ENCODE measurements at places on chromosomes 1 and 21.

GRCh38 chr1:244705261-244706234 is 52.6 kb downstream of the DESI2 start:
- no peak for DNase-seq

DNA sequence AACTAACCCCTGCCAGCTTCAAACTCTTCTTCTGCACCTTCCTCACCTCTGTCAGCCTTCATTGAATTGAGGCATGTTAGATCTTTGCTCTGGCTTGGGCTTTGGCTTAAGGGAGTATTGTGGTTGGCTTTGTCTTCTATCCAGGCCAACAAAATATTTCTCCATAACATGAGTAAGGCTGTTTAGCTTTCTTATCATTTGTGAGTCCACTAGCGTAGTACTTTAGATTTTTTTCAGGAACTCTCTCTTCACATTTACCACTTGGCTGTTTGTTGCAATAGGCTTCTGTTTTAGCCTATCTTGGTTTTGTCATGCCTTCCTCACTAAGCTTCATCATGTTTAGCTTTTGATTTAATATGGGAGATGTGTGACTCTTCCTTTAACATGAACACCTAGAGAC is 417.5 kb downstream of the NCAM2 start:
- no peak for DNase-seq

DNA sequence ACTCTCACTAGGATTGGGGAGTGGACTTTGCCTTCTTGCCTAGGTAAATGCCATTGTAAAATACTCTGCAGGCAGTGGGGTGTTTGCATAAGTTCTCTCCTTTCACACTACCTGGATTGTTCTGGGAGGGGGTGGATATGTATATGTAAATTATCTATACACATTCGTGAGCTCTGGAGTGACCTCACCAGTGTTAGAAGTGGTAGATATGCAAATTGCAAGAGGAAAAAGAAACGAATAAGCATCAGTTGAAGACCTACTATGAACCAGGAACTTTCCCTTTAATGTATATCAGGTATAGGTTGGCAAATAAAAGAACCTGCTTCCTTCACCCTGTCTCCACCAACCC is 1.5 kb upstream of the ARHGEF11 start:
- DNase-seq: no peak

DNA sequence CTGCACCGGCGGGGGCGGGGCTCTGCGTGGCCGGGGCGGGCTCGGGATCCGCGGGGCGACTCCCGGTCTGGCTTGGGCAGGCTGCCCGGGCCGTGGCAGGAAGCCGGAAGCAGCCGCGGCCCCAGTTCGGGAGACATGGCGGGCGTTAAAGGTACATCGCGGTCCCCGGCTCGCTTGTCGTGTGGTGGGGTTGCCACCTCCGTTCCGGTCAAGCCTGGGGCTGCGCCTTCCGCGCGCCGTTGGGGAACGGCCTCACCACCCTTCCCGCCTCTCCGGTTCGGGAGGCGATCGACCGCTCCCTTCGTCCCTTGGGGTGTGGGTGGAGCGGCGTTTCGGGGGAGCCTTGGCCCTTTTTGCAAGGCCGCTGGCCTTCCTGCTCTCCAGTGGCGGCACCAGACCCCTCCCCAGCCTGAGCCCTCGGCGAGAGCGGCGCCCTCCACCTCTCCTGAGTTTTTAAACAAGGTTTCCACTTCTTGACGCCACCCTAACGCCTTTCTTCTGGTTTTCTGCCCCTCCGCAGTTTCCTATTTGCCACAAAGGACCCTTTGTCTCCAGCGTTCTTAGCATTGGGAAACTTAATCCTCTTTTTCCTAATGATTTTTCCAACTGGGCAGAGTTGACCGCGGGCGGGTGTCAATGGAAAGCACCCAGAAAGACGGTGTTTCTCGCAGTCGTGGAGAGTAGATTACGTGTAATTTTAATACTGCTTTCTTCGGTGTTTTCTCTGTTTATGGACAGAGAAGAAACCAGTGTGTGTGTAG is at the start of the genes LEPR and LEPROT:
Gene LEPR (plus strand): TSS at position 79 of the 761 bp plus-strand sequence. CDS start 144,898 bp downstream, outside the sequence.
Gene LEPROT (plus strand): TSS at position 79 of the 761 bp plus-strand sequence. CDS start 57 bp downstream, at position 136.
- DNase-seq: no peak

- no peak for DNase-seq
These were observed 13.3 kb downstream of the POLR3GL start for GRCh38 chr1:145977486-145978470.

DNA sequence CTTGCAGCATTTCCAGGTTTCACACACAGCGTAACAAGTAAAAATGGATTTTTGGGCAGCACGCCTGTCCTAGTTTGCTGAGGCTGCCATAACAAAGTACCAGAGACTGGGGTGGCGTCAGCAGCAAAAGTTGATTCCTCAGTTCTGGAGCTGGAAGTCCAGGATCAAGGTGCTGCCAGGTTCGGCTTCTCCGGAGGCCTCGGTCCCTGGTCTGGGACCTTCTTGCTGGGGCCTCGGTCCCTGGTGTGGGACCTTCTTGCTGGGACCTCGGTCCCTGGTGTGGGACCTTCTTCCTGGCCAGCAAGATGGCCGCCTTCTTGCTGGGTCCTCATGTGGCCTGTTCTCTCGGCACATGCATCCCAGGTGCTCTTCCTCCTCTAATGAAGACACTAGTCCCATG is 104.0 kb downstream of the PDE9A start:
- DNase-seq: no peak

DNA sequence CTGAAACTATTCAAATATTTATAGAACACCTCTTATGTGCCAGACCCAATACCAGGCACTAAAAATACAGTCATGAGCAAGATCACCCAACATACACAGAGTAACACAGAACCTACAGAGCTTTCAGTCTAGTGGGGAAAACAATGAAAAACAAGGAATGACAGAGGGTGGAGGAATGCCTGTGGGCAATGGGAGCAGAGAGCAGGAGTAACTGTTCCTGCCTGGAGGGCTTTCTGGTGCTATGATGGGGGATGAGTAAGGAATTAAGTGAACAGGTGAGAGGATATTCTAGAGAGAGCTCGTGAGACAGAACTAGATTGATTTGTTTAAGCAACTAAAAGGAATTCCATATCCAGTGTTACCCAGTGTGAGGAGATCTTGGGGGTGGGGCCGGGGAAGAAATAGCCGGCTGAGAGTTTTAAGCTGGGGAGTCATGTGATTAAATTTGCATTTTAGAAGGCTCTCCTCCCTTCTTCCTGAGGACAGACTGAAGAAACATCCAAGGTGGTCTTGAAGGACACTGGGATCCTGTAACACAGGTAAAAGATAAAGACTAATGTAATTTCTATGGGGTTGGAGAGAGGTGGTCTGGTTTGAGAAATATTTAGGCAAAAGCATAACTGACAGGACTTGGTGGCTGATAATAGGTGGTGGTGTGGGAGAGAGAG is 2.1 kb upstream of the CD53 start:
- no peak for DNase-seq

DNA sequence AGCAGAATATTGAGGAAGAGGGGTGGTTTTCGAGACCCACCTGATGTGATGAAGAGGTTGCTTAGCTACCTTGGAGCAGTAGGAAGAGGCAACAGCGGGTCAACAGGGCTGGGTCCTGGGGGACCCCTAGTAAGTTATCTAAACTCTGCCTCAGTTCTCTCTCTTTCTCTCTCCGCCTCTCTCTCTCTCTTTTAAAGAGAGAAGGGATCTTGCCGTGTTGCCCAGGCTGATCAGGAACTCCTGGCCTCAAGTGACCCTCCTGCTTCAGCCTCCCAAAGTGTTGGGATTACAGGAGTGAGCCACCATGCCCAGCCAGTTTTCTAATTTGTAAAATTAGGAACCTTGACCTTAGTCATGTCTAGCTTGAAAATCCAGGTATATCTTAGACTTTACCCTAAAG is 77.9 kb downstream of the C1orf21 start:
- DNase-seq: no peak

- no peak for DNase-seq
These were observed 291.9 kb downstream of the DSCAM start for GRCh38 chr21:40555021-40555528.

DNA sequence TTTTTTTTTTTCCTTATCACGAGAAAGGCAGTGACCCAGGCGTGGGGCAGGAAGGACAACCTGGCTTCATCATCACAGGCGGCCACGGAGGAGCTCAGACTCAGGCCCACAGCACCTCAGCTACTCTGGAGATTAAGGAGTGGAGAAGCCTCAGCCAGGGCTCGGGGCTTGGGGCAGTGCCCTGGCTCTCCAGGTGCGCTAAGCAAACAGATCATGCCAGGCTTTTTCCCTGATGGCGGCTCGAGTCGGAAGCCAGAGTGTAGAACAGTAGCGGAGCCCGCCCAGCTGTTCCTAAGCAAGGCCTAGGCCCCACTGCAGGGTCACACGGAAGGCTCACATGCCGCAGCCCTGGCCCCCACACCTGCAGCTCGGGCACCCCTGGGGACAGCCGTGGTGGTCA is 70.7 kb downstream of the AGPAT3 start:
- no peak for DNase-seq

GRCh38 chr1:39109644-39110043 is 83.5 kb downstream of the NDUFS5 start:
- DNase-seq: no peak

DNA sequence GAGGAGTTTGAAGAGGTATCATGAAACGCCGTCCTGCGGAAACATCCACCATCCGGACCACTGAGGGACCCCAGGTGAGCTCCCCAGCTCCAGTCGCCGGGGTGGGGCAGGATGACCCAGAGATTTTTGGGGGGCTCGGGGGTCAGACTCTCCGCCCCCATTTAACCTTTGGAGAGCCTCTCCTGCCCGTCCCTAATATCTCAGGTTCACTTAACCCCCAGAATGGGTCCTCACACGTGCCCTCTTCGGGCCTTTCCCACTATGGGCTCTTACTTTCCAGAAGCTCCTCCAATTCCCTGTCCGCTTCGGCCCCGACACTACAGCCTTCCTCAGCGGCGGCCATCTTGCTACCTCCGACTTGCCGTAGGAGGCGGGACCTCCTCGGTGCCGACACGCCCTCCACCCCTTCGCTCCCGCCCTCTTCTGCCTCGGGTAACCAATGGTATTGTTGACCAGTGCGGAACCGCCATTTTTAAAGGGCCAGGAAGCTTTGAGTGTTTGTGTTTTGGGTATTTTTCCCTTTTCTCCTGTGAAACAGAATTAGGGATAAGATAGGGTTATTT is at the start of gene PEX19:
Gene PEX19 (minus strand): TSS at position 352 of the 563 bp plus-strand sequence. CDS start 9 bp downstream, at position 343.
- DNase-seq: peak; percentile 84

- DNase-seq: no peak
These were observed 8.0 kb downstream of the CCDC17 start for GRCh38 chr1:45615885-45616284.

DNA sequence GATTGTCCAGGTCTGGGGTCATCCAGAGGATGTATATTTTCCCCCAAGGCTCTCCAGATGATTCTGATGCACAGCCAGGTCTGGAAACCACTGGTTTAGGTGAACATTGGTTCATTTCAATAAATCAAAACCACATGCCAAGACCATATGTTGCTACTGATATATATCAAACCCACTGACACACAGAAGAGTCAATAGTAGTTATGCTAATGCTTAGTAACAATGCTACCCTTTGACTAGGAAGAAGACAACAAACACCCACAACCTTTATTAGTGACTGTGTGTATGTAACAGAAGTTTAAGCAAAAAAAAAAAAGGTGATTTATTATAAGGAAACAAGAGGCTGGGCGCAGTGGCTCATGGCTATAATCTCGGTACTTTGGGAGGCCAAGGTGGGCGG is 35.6 kb upstream of the POU2F1 start:
- DNase-seq: no peak

DNA sequence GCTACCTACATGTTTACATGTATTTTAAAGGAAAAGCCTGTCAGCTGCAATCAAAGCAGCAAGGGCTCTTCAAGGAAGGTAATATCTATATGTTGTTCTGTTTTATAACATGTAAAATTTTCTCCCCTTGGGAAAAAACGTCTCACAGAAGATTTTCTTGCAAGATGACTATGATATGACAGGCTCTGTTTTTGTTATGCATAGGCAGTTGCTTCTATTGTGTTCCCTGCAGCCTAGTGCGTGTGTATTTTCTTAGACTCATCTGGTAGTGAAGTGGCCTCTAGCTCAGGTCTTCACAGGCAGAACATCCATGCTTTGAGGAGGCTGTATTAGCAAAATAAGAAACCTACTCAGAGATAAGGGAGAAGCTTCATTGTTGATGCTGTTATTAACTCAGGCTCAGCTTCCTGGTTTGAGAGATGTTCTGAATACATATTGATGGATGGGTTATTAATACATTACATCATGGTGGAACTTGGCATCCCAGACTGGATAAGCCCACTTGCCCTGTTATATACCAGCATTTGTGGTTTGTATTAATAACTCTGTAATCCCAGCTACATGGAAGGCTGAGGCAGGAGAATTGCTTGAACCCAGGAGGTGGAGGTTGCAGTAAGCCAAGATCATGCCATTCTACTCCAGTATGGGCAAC is 35.8 kb downstream of the LAMC1 start:
- no peak for DNase-seq

DNA sequence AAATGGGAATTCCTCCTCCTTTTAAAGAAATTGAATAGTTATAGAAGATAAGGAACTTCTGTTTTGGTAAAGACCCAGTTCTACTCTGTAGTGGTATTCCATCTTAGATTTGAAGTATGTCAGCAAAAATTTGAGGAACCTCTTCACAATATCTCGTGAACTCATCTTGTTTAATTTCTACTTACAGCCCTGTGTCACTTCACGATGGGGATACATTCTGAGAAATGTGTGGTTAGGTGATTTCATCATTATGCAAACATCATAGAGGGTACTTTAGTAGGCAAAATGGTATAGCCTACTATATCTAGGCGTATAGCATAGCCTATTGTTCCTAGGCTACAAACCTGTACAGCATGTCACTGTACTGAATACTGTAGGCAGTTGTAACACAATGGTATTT is 36.0 kb downstream of the ALG6 start:
- DNase-seq: no peak

DNA sequence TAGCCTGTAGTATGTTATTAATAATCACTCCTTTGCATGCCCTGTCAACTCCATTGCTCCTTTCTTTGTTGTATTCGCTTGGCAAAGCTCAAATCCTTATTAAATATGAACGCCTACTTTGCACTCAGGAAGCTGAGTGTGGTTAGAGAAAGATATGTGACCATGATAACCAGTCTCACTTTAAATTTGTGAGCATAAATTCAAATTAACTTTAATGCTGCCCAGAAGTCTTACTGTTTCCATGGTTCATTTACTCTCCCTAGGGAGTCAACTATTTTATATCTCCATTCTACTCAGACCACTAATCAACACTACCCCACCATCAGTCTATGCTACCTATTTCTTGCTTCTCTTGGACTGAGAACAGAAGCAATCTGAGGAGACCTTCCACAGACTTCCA is 12.1 kb upstream of the EPHX4 start:
- no peak for DNase-seq

DNA sequence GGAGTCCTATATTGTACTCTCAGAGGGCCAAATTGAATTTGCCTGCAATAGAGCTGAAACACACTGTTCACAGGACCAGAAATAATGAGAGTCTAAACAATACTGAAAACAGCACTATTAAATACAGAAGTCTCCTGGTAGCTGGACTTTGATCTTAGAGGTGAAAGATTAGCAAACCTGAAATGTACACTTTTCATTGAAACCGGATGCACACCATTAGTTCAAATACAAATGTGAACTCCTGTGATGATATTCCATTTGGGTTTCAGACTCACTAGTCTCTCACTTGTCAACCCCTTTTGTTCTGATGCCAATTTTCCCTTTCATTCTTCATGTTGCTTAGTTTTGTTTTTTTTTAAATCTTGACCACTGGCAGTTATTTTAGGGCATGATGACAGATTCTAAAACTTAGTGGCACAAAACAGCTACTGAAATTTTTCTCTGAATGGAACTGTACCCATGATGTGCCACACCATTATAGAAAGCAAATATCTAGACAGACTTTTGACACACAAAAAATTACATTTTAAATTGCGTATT is 5.9 kb upstream of the TNFSF4 start:
- DNase-seq: no peak

GRCh38 chr1:193083365-193084088 is 21.7 kb downstream of the GLRX2 start:
- DNase-seq: no peak

Data from stimulated activated CD8-positive, alpha-beta memory T cell treated with anti-CD3 and anti-CD28 coated beads, Interleukin-7, amount 100 ng/mL, for 24 hours (primary cell).